ENCODE measurements at places on chromosomes 11 and 22.

DNA sequence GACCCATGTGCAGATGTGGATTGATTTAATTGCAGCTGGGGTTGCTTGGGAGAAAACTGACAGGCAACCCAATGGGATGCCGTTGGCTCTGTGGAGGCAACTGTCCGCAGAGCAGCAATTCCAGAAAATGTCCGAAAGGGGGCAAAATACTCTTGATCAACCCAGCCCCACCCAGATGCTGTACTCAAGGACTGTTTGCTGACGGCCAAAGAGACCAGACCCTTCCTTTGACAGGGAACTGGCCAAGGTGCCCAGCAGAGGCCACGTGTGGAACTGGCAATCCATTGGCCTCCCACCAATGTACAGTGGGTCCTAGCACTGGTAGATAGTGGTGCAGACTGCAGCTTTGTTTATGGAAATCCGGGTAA, 29.7 kb upstream of the KCNA4 start:
- DNase-seq, result no peak

DNA sequence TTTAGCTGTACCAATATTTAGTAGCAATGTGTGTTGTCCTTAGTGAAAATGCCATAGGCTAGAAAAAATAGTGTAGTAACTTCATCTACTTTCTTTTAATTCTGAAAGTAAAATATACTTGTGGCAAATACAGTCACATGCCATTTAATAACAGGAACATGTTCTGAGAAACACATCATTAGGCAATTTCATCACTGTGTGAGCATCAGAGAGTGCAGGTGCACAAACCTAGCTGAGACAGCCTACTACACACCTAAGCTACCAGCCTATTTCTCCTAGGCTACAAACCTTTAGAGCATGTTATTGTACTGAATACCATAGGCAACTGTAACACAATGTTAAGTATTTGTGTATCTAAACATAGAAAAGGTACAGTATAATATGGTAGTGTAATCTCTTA, 127.0 kb upstream of the PITPNB start:
- DNase-seq, result no peak

- DNase-seq, result no peak
Observed at GRCh38 chr11:67349036-67349435, 4.3 kb downstream of the POLD4 start.

GRCh38 chr11:63841554-63841953, 2.6 kb downstream of the MARK2 start:
- DNase-seq, result no peak

- DNase-seq, result no peak
Observed at GRCh38 chr11:45860348-45860747, 13.1 kb downstream of the CRY2 start.

- DNase-seq, result no peak
Observed at GRCh38 chr11:119726150-119726553, 2.8 kb downstream of the NECTIN1 start.

DNA sequence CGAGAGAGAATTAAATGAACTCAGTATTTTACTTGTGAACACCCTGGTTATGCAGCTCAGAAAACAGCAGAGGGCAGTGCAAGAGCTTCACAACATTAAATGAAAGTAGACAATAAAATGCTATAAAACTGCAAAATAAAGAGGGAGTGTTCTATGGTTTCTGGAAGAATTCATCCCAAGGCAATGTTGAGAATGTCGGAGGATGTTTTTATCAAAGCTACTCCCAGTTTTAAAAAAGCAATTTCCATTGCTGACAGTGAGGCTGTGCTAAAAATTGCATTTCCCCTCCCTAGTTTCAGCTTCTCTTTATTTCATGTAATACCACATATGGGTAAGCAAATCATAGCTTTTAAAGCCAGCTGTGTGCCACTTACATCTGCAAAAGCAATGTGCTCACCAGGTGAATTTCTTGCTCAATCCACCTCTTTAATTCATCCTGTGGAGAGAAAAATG, 296.8 kb downstream of the RAB38 start:
- no peak for DNase-seq

- DNase-seq, result no peak
Observed at GRCh38 chr22:38238519-38239071, 34.2 kb downstream of the TMEM184B start.

DNA sequence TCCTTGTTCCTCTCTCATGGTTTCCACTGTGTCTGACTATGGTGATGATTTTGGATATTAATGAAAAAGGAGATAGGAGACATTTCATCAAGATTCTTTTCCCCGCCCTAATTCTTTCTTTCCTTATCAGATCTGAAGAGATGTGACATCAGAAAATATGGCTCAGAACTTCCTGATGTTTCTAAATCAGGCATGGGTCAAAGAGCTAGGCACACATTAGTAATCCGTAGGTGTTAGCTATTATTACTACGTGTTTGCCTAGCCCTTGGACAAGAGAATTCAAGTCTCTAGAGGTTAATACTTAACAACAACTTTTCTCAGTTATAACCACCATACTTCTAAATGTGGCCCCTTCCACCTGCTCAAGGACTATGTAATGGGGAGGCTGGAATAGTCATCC, 5.8 kb downstream of the JOSD1 start:
- no peak for DNase-seq

DNA sequence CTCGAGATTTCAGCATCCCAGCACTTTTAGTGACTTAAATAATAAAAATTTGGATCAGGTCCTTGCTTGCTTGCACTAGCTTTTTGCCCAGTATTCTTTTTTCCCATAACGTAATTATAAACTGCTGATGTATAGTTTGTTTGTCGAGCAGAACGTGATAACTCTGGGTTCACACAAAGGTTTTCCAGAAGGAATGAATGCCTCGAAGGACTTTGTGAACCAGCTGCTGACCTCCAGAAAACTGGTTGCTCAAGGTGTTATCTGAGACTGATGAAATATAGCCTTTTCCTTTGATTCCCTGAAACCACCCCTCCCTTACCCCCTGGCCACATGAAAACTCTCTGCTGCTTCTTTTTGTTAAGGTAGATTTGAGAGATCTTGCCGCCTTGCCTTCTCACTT, 229.1 kb upstream of the CARD18 start:
- DNase-seq, result no peak

- DNase-seq, result no peak
Observed at GRCh38 chr11:31825838-31826484, 14.8 kb upstream of the PAX6 start.

DNA sequence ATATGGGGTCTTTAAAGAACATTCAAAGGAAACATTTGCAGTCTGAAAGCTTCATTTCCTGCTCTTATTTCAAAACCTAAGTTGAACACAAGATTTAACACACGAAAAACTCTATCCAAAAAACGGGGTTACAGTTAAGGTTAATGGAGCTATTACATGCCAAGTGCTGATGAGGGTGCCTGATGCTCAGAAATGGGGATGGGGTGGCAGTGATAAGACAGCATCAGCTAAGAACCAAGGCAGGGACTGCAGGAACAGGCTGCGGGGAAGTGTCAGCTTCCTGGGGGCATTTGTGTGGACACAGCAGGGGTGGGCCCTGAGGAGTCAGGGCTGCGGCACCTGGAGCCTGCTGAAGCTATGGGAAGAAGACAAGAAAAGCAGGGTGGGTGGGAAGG, 12.2 kb downstream of the DGCR2 start:
- no peak for DNase-seq

Data from HTR-8/SVneo (cell line).